Fibroblast of skin of right biceps (primary cell): ENCODE measurements at places on chromosomes 1 and 21.

DNA sequence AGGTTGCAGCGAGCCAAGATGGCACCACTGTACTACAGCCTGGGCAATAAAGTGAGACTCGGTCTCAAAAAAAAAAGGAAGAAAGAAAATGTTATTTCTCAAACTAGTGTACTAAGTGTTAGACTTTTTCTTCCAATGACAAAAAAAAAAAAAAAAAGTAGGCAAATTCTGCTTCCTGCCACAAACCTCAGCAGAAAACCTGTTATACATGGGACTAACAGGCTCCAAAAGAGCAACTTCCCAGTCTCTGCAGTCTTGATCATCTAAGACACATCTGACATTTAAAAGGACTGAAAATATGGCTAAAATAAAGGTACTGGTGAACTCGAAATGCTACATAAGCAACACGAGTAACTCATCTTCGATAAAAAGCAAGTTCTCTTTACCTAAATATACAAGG, 59.6 kb downstream of the HSF2BP start:
- DNase-seq, result no peak

- no peak for DNase-seq
These were observed 15.9 kb downstream of the LZIC start for GRCh38 chr1:9927259-9927658.

DNA sequence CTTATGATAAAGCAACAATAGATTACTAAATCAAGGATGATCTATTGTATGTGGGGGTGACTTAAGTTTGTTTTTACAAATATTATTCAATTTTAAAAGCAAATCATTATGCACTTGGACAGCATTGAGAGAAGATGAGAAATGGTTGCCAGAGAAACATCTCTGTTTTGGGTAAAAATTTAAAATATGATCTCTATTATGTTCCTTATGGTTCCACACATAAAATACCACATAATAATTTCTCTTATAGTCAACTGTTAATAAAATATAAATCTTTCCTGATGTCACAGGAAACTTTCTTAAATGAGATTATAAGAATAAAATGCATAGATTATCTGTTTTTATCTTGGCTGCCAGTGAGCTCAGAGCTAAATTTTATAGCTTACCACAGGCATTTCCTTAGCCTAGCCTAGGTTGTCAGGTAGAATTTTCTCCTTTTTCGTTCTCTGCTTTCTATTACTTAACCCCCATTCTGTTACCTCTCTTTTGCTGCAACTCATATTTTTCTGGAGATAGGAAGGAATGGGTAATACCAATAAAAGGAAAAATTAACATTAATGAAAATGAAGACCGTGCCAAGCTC, 109.7 kb downstream of the TGFB2 start:
- DNase-seq, result no peak

- DNase-seq, result no peak
These were observed 11.9 kb upstream of the TAL1 start for GRCh38 chr1:47243910-47244309.

GRCh38 chr1:153818876-153819275, 43.7 kb downstream of the SLC27A3 start:
- no peak for DNase-seq

- DNase-seq, result peak; percentile 48
These were observed 45.2 kb downstream of the CAMK2N1 start for GRCh38 chr1:20440785-20441200.

DNA sequence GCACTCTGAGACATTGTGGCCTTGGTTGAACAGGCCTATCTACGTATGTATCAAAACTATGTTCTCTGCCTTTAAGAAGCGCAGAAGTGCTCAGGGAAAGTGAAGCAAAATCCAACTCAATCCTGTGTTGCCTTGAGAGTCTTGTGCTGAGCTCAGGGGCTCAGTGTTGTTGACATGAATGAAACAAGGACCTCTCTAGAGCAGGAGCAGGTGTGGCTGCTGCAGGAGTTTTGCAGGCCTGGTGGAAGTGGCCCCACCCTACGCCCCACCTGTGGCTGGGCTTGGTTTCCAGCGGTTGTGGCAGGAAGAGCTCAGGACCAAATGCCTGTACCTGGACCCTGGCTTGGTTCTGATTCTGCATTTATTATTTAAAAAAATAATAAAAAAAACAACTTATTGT, 20.9 kb downstream of the CA6 start:
- DNase-seq, result no peak

- DNase-seq, result peak; percentile 33
These were observed 138.9 kb upstream of the DMRTA2 start for GRCh38 chr1:50562106-50562505.

DNA sequence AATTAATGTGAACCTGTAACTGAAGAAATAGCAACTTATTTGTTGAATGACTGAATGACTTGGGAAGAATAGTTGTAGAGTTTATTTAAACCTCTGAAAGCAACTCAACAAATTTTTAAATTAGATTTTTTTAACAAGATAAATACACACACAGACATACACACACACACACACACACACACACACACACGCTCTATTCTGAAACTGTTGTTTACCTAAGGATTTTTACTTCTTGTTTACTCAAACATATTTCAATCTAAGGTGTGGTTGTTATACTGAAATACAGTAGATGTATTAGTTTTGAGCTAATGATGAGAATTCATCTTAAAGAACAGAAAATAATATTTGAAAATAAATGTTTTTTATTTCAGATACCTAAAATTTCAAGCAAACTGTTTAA, 11.5 kb downstream of the ACADM start:
- no peak for DNase-seq

DNA sequence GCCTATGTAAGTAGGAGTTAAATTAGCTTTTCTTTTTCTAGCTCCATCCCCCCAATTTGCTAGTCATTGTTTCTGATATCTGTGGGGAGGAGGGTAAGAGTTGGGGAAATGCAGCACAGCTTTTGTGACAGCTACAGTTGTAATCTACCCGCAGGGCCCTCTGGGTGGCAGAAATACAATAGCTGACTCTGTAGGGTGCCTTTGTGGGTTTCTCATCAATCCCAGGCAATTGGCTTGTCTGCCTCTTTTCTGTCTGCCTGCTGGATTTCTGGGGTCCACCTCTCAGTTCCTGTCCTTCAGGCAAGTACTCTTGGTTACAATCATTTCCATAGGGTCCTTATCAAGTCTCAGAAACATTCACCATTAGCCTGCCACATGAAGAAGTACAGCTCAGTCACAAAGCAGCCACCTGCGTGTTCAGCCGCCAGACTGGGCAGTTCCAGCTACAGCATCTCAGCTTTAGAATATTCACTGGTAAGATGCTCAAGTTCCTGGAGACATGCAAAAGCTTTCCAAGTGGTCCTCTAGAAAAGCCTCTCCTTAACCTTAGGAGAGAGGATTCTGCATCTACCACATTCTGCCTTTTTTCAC, 19.2 kb upstream of the SLC44A5 start:
- no peak for DNase-seq

DNA sequence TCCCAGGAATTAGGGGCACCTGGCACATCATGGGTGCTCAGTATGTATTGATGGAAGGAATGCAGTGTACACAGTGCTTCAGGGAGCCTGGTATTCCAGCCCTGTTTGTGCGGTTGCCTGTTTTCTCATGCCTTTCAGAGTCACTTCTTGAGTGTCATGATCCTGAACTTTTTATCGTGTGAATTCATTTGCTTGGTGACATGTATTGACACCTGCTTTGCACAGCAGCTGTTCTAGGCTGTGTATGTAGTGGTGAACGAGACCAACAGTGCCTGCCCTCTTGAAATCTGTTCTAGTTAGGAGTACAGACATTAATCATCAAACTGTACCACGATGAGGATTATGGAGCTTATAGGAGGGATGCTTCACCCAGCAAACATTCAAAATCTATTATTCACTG, 6.1 kb downstream of the HTR6 start:
- no peak for DNase-seq

DNA sequence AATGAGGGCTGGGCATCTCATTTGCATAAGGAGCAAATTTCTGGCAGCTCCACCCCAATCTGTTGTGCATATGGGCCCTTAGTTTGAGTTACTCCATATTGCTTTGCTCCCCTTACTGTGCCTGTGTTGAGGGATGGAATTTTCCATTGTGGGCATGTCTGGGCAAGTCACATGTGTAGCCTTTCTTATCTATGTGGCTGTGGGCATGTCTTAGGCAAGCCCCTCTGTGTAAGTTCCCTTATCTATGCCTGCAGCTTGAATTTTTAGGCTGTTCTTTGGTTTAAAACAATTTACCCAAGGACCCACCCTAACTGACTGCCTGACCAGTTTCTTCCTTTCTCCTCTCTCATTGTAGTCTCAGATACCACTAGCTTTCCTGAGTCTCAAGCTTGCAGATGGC, 405.7 kb upstream of the NCAM2 start:
- no peak for DNase-seq

DNA sequence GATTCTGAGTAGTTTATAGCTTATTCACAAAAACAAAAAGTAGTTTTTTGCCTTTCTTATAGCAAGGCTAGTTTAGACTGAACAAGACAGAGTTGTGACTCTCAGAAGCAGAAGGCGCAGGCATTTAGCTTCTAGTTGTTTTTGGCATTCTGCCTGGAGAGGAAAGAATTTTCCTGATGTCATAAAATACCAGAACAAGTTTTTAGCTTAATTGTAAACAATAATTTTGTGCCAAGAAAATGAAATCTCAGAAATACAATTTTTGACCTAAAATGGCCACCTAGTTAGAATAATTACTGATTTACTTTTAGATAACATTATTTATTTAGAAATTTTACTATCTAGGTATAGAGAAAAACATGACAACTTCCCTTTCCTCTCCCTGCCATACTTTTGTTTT, 1.0 kb downstream of the DNAJB4 start:
- peak; percentile 93 for DNase-seq

GRCh38 chr1:31058012-31058411, 7.5 kb downstream of the PUM1 start:
- no peak for DNase-seq

DNA sequence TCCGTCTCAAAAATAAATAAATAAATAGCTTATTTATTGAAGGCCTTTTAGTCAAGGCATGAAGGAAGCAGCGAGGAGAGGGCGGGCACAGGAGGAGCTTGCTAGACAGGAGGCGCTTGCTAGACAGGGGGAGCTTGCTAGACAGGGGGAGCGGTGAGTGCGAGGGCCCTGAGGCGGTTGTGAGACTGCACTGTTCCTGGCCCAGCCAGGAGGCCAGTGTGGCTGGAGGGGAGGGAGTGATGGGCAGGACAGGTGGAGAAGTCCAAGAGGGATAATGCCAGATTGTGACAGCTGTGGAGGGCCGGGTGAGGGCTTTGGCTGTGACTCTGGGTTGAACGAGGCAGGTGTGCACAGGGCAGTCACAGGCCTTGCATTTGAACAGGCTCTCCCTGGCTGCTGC, 18.2 kb downstream of the KIF17 start:
- DNase-seq, result no peak

DNA sequence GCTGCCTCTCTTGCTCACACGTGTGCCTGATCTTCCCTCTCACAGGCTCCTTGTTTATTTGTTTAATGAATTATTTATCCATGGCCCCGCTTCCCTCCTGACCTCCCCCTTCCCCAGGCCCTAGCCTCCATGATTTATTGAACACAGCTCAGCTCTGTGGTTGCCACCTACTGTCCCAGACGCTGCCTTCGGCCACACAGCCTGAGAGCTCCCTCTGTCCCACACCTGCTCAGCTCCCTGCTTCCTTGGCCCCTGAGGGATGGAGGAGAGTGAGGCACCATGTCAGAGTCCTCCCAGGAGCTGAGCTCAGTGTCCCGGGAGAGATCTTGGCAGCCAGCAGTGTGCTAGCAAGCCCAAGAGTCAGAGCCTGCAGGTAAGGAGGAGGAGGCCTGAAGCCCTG, 3.1 kb upstream of the EFNA3 start:
- DNase-seq, result no peak

DNA sequence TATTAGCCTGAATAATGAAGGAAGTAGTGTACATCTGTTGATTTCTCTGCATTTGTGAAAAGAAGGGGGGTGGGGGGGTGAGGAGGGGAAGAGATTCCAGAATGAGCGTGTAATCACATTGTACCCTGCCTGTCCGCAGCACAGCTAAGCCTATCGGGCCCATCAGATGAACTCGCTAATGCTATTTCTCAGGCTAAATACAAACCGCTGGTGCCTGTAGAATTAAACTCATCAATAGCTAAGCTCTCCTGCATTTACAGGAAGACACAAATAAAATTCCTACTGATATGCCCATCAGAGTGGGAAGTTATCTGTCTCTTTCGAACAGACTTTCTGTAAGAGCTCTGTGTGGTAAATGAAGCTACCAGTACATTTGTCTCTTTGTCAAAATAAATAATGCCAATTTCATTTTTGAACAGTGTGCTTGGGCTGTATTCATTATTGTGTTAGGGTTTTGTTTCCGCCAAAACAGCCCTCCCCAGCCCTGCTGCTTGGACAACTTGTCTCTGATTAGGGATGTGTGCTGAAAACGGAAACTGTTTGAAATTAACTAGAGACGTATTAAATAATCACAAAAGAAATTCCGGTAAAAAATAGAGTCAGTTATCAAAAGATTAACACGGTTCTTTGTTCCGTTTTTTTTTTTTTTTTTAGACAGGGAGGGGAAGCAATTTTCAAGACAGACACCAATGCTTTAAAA, 305.4 kb downstream of the TTLL7 start:
- peak; percentile 43 for DNase-seq

- no peak for DNase-seq
These were observed 45.8 kb upstream of the PDE9A start for GRCh38 chr21:42607525-42608102.

GRCh38 chr1:45887156-45887842, 83.9 kb downstream of the MAST2 start:
- no peak for DNase-seq

- DNase-seq, result no peak
These were observed 38.0 kb downstream of the CHD5 start for GRCh38 chr1:6142036-6142621.

- no peak for DNase-seq
These were observed 29.1 kb upstream of the IVNS1ABP start for GRCh38 chr1:185345913-185346720.

GRCh38 chr1:24805534-24806301, 60.5 kb downstream of the CLIC4 start:
- peak; percentile 65 for DNase-seq

DNA sequence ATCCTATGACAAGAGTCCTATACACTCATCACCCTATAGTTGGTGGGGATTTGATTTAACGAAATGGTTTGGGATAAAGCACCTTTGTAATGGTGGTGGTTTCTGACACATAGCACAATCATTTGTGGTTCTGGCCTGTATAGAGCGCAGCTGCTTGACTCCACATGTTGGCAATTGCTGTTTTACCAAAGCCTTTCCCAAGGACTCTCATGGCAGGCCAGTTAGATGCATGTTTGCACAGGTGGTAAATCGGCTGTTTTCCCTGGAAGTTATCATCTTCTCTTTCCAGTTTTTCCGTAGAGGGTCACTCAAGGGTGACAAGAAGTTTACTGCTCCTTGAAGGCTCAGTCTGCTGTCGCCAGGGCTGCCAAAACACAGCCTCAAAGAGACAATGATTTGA, 17.1 kb upstream of the XPR1 start:
- DNase-seq, result no peak

- no peak for DNase-seq
These were observed 389.3 kb upstream of the BEND5 start for GRCh38 chr1:49166031-49166430.
